ENCODE measurements at places on chromosomes 3 and 15. TPM values are rescaled to one million over a fixed set of nuclear protein-coding genes. Genes with fewer than 3 reads are reported as not detected.

The MTFMT gene
- total RNA-seq, result 34.2 TPM

The RYR3 gene
- total RNA-seq, result not detected

The MASP1 gene
- not detected for total RNA-seq

The RASL12 gene
- total RNA-seq, result not detected

The TMEM207 gene
- total RNA-seq, result not detected

The EIF4E3 gene
- total RNA-seq, result not detected

The CYP11A1 gene
- total RNA-seq, result not detected

The DUT gene
- total RNA-seq, result 159 TPM

The OSTN gene
- total RNA-seq, result not detected

The LRRIQ4 gene
- total RNA-seq, result not detected

The CLN6 gene
- 36.4 TPM for total RNA-seq

The TEX55 gene
- total RNA-seq, result not detected

The PRTG gene
- 35.5 TPM for total RNA-seq

The LRRN1 gene
- not detected for total RNA-seq

The RHOV gene
- 0.24 TPM for total RNA-seq

The COL6A6 gene
- not detected for total RNA-seq

The LRRC34 gene
- total RNA-seq, result not detected

The ITGA11 gene
- total RNA-seq, result 11.6 TPM

The KLHL40 gene
- not detected for total RNA-seq

The ZNF280D gene
- 9.8 TPM for total RNA-seq

The CLDN16 gene
- not detected for total RNA-seq

The NANOGP8 gene
- total RNA-seq, result 1.7 TPM

The PSMD6 gene
- total RNA-seq, result 121 TPM

The PIERCE2 gene
- total RNA-seq, result 10.9 TPM

The PLIN1 gene
- 0.07 TPM for total RNA-seq
